ENCODE measurements at places on chromosomes 11 and 22.

DNA sequence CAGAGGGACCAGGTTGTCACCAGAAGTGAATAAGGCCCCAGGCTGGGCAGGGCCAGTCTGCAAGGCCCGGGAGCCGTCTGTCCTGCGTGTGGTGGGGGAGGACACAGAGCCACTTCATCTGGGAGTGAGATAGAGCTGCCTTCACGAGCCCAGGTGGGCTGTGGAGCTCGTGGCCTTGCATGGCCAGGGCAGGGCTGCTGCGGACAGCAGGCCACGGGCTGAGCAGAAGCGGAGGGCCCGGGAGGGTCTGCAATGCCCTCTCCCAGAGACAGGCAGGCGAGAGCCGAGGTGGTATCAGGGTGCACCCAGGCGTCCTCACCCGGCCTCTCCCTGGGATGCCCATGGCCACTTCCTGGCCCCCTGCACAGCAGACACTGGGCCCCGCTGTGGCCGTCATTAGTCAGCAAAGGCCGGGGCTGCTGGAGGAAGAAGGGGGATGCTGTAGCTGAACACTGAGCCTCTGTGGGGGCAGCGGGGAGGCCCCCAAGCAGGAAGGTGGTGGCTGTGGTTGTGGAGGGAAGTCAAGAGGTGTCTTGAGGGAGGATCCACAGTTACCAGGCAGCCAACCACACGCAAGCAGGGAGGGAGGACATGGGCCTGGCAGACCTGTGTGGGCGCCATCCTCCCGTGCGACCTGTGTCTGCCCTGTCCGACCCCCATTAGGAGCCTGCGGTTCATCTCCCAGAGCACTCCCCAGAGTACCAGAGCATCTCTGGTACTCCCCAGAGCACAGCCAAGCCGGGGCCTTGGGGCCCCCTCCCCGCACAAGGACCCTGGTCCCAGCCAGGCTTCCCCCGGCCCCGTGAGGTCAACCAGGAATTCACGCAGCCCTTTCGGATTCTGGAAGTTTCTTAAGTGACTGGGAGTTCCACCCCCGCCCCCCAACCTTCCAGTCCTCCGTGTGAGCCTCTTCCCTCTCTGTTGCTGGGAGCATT, 1109.5 kb downstream of the BRD1 start:
- DNase-seq: no peak

DNA sequence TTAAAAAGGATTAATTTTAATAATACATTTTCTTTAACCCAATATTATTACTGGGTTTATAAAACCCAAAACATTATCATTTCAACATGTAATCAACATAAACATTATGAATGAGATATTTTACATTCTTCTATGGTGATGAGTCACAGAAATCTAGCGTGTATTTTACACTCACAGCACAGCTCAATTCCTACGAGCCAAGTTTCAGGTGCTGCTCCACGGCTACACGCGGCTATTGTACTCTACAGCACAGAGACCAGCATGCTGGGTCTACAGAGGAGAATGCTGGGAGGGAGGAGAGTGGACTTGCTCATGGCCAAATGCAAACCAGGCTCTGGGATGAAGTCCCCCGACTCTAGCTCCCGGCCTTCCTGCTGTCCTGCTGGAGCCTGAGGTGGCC, 72.0 kb upstream of the LMO1 start:
- DNase-seq: peak; percentile 21

- no peak for DNase-seq
Observed at GRCh38 chr11:128388206-128388815, 199.0 kb downstream of the ETS1 start.

- DNase-seq: no peak
Observed at GRCh38 chr11:70185348-70186055, 17.6 kb upstream of the FADD start.

GRCh38 chr11:68044898-68045351, 6.1 kb downstream of the TCIRG1 start:
- DNase-seq: no peak

- DNase-seq: no peak
Observed at GRCh38 chr22:26409719-26410335, 19.2 kb upstream of the ASPHD2 start.

GRCh38 chr11:94721565-94722292, 46.4 kb upstream of the AMOTL1 start:
- DNase-seq: no peak

DNA sequence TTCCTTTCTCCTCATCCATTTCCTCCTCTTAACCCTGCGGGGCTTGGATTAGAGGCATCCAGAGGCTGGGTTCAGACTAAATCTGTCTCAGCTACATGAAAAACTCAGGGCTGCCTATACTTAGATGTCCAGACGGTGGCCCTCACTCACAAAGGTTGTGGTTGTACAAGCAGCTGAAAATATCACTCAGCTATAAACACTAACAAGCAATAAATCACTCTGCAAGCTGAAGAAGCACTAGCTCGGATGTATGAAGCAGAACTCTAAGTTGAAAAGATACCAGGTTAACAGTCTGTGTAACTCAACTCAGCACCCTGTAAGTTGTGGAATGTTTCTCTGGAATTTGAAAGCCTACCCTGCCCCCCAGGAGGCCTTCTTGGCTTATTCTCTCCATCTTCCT, 82.9 kb downstream of the EXT2 start:
- DNase-seq: peak; percentile 94

- no peak for DNase-seq
Observed at GRCh38 chr11:104064034-104064630, 27.7 kb downstream of the DDI1 start.

- DNase-seq: peak; percentile 4
Observed at GRCh38 chr11:80727315-80727714, 1286.5 kb upstream of the TENM4 start.

GRCh38 chr22:25485626-25486545, 78.6 kb upstream of the GRK3 start:
- no peak for DNase-seq

GRCh38 chr22:37747080-37747714, 50.3 kb downstream of the TRIOBP start:
- DNase-seq: no peak

DNA sequence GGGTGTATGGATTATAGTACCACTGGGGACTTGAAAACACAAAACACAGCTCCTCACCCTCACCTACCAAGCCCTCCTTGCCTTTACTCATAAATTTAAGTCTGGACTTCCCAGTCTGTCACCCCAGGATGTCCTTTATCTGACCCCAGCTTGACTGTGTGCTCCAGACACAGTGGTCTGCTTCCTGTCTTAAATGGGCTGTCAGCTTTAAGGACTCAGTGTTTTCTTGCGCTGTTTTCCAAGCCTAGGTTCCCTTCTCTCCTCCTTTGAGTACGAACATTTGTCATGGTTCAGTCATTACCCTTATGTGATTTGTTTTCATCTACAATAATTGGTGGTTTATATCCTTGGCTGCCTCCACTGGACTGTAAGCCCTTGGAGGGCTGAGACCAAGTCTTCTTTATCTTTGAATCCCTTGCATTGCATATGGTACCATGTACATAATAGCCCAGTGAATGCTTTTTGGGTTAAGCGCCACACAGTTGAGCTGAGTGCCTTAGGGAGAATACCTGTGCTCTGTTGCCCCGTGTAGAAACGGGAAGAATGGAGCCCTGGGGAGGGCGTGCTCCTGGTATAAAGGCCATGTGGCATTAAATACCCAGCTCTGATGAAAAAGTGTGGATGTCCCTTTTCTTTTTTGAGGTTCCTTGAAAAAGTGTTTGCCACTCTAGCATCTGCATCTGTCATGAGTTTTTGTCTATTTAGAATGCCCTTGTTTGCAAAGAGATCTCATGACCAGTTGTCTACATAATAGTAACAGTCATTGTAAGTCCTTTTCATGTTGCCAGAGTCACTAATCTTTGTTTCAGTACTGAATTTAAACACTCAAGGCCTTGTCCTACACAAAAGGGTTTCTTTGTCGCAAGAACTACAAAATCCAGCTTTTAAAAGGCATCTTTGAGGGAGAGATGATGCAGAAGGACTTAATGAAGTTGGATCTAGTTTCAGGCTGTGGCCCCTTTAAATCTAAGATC, 14.0 kb downstream of the PANX1 start:
- DNase-seq: no peak

All from fibroblast of upper back skin (primary cell).